ENCODE measurements at places on chromosomes 7 and 10.
A peak's percentile ranks its signal among the peaks of the same experiment; 100 is the strongest.

- DNase-seq: no peak
Observed at GRCh38 chr7:107068156-107068555, 23.7 kb downstream of the PRKAR2B start.

DNA sequence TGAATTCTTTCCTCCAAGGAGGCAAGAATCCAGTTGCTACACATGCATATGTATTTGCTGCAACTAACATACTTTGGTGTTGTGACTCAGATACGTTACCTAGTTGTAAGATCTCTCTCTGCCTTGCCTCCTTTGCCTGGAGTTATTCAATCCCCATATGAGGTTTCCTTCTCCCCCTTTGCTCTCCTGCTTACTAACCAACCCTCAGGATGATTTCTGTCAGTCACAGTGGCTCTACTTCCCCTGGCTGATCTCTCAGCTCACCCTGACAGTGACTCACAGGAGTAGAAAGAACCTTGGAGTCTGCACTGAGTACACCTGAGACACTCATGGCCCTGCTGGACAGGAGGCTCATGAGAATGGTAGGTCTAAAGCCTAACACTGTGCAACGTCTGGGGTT is 92.0 kb downstream of the TMEM106B start:
- no peak for DNase-seq

GRCh38 chr10:33661580-33662336 is 327.3 kb upstream of the NRP1 start:
- no peak for DNase-seq

DNA sequence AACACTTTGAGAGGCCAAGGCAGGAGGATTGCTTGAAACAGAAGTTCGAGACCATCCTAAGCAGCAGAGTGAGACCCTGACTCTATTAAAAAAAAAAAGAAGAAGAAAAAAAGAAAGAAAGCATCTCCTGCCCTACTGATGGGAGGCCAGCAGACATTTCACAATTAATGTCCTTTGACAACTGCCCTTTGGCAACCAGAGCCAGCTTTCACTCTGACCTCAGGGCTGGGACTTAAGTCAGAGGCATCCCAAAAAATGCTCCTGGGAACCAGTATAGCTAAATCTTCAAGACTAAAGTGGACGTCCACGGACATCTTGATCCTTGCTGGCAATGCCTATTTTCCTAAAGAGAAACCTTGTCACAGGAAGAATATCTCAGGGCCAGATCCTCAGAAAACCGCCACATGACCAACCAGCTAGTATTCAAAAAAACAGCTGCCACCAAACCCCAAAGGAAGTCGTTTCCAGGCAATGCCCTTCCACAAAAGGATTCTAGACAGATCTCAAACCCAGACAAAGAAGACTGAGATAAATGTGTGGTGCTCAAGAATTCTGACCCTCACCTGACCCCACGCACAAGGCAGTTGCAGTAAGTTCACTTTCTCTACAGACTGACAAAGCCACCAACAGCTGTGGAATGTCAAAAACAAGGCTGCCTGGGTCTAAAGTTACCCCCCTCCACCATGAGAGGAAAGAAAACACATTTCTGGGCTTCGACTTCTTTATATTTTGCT is 18.4 kb downstream of the GFRA1 start:
- peak; percentile 31 for DNase-seq

GRCh38 chr10:109343293-109343692 is 580.0 kb downstream of the XPNPEP1 start:
- DNase-seq: no peak

DNA sequence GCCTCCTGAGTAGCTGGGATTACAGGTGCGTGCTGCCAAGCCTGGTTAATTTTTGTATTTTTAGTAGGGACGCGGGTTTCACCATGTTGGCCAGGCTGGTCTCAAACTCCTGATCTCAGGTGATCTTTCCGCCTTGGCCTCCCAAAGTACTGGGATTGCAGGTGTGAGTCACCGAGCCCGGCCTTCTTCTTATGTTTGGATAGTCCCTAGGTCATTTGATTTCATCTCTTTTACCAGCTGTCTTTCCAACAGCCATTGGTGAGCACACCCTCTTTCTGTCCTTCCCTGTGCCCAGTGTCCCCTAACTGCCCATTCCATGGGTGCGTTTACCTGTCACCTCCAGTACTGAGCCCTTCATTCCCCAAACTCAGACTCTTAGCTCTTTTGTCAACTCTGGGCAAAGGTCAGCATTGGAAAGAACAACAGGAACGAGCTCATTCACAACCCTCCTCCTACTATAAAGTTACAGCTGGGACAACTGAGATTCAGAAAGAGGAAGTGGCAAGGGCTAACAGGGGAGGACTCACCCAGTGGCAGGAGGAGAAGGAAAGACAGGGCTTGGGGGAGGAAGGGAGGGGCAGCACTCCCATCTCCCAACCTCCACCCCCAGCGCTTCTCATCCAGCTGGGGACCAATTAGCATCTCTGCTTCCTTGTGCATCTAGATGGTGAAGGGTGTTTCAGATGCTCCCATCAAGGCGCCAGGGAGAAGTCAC is 5.6 kb downstream of the SSC4D start:
- no peak for DNase-seq

GRCh38 chr10:47370015-47370767 is 13.9 kb downstream of the ZNF488 start:
- no peak for DNase-seq

DNA sequence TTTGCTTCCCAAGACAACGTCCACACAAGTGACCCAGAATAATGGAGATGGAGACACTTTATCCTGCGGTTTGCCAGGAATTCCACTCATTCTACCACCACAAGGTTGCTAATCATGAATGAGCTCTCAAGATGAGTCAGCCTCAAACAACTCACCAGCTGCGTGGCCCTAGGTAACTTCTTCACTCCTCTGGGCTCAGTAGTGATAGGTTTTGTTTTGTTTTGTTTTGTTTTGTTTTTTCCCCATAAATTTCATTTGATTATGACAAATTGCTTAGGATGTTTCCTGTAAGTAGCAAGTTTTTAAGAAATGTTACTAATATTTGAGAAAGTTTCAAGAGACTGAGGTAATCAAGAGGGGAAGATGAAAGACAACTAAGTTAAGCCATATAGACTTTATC is 286.8 kb downstream of the PARD3 start:
- peak; percentile 43 for DNase-seq

DNA sequence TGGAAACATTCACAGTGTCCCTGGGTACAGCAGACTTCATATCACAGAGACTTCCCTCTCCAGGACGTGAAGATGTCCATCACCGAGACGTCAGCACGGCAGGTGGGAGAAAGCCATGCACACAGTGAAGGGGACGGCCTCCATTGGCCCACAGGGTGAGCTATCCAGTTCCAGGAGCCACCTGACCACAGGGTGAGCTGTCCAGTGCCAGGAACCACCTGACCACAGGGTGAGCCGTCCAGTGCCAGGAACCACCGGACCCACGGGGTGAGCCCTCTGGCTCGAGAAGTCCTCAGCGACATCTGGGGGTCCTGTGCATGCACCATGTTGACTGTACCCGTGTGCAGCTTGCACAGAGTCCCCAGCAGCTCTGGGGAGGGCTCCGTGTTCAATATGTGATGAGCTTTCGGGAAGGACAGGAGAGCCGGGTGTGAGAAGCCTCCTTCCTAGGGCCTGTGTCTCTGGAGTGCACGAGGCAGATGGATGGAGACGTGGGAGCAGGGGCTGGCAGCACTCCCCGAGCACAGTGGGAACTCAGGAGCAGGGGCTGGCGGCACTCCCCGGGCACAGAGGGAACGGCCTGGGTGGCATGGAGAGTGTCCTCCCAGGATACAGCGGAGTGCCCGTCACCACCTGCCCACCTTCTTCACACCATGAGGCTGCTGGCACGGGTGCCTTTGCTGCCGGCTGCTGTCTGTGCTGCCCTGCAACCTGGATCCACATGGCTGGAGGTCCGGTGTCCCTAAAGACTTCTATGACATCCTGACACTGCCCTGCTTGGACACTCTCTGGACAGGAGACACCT is 616.2 kb downstream of the DNAJB6 start:
- DNase-seq: no peak

- DNase-seq: no peak
Observed at GRCh38 chr7:135183478-135183877, 13.0 kb upstream of the CYREN start.

DNA sequence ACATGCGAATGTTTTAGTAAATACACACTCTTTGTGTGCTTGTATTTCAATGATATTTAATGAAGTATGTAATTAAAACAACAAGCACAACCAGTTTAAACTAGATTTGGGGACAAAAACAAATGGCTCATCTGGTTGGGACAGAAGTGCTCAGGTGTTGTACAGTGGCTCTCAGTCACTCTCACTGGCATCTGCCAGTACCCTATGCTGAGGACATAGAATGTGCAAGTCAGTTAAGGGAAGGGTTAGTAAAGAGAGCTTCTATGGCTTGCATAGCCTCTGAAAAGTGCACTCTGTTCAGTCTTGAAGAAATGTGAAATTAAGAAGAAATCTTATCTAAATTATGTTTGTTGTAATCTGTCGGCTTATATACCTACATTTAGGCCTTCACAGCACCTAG is 183.0 kb downstream of the LRRC4 start:
- no peak for DNase-seq

DNA sequence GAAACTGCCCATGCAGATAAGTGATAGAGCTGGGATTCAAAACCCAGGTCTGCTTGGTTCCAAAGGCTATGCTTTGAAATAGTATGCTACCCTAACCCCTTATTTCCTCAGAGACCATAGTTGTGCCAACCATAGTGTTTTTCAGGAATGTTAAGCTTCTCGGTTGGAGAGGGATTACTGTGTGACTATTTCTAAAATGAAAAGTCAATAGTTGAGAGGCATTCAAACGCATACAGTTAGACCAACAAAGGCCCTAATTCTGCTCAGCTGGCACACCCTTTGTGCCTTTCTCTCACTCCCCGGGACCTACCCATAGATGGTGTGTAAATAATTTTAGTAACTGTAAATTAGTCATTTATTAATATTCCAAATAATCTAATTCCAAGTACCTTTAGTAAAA is 64.6 kb upstream of the RNF148 start:
- DNase-seq: peak; percentile 23

GRCh38 chr10:64346389-64346788 is 825.2 kb downstream of the REEP3 start:
- DNase-seq: no peak

DNA sequence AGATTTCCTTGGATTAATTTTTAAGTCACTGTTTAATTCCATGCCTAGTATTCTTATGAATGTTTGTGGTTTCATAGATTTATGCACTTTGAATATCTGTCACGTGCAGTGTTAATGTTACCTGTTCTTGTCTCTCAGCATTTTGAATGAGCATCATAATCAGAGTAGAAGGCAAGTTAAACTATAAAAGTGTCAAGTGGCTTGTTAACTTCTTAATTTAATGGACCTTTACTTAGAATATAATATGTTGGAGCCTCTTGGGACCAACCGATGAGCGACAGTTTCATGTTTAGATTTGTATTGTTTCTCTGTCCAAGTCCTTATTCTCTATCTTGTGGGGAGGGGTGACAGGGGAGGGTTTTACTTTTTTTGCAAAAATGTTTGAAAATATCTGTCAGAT is 50.6 kb upstream of the MTURN start:
- no peak for DNase-seq

DNA sequence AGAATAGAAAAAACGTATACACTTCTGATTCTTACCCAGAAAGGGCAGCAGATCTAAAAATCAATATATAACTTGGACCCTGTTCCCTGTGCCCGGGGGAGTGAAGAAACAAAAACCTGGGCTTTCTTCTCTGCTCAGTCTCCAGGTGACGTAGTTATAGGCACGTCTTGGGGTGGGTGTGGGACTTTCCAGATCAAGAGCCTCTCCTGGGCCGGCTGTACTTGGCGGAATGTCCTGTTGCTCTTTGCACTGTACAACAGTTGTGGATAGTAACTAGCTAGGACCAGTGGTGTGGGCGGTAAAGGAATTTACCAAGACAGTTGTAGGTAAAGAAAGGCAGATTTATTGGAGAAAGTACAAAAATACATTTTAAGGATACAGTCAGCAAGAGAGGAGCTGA is 40.4 kb upstream of the STEAP4 start:
- no peak for DNase-seq

- no peak for DNase-seq
Observed at GRCh38 chr7:28999895-29000716, 42.0 kb upstream of the TRIL start.
